CD14-positive monocyte (primary cell): ENCODE measurements at places on chromosomes 2 and 18.

- DNase-seq, result no peak
Observed at GRCh38 chr18:74284980-74285355, 6.8 kb downstream of the CYB5A start.

- DNase-seq, result no peak
Observed at GRCh38 chr18:68826121-68826520, 28.2 kb downstream of the CCDC102B start.

- no peak for DNase-seq
Observed at GRCh38 chr2:170818036-170818751, 1.5 kb downstream of the GAD1 start.

DNA sequence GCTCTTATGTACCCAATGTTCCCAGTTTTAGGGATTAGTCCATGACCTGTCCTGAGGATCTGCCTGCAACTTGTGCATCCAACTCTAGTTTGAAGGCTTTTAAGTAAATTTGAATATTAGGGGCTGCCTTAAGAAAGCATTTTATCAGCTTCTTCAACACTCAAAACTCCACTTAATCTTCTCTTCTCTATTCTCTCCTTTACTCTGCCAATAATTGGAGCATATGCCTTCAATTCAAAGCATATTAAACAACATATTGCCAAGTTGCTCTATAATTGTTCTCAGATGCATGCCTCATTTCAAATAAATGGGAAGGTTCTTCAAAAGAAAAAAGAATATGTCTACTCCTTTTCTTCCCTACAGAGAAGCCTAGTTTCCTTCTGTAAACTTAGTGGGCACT is 84.8 kb upstream of the NCKAP5 start:
- DNase-seq, result no peak

- no peak for DNase-seq
Observed at GRCh38 chr2:36371070-36371874, 15.7 kb downstream of the CRIM1 start.

DNA sequence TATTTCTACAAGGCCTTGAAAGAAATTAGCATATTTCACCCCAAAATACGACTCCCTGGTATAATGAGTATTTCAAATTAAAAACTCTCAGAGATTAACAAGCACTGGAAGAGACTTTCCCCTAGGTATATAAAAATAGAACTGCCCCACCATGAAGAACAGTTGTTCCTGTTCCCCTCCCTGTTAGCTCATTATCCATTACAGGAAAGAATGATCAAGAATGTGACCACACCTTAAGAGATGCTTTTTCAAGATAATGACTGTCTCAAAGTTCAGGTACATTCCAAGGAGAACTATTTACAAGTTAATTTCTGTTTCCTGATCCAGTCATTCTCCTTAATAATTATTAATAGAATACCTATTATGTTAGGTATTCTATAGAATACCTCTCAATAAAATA is 1220.6 kb upstream of the CDH2 start:
- DNase-seq, result no peak

DNA sequence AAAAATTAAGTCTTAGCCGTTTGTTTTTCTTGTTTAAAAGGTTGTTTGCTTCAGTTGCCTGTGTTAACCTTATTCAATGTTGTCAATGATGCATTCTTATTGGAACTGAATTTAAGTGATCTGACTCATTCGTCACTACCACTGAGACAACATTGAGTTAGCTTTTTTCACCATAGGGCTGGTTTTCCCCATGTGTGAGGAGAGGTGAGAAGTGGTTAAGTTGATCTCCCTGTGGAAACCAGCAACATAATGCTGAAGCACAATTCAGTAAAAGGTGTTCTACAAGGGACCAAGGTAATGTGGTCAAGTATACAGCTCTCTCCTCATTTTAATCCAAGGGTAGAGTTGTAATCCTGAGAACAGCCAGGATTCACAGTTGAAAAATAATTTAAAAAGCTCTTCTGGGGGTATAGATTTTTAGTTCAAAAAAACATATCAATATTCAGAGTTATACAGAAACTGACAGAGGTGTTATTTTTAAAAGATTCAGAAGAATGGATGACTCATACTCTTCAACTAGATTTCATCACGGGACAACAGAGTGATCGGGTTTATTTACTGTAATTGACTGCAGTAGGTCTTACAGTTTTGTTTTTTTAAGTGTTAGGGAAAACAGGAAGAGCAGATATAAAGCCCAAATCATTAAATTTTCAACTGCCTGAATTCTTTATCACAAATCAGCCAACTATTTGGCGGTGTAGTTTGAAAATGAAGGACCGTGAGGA is 12.6 kb downstream of the NOP58 start:
- DNase-seq, result peak; percentile 36

- peak; percentile 49 for DNase-seq
Observed at GRCh38 chr2:43302961-43303494, 76.6 kb upstream of the ZFP36L2 start.

GRCh38 chr2:174026122-174026845 is 61.1 kb upstream of the SP3 start:
- DNase-seq, result no peak

GRCh38 chr18:25291150-25291549 is 60.8 kb downstream of the ZNF521 start:
- no peak for DNase-seq

DNA sequence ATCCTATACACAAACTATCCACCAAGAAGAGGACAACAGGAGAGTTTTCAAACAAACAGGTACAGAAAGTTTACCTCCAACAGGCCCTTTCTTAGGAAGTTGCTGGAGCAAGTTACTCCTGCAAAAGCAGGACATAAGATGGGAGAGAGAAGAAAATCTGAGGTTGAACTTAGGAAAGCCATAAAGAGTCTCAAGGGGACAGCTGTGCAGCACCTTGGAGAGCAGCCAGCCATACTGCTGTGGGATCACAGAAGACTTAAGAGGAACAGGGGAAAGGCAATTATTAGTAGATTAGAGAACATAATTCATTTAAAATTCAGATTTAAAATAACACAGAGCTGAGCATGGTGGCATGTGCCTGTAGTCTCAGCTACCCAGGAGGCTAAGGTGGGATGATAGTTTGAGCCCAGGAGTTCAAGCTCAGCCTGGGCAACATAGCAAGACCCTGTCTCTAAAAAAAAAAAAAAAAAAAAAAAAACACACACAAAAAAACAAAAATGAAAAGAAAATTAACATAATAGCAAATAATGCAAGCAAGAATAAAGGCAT is 148.1 kb upstream of the SIX3 start:
- no peak for DNase-seq

DNA sequence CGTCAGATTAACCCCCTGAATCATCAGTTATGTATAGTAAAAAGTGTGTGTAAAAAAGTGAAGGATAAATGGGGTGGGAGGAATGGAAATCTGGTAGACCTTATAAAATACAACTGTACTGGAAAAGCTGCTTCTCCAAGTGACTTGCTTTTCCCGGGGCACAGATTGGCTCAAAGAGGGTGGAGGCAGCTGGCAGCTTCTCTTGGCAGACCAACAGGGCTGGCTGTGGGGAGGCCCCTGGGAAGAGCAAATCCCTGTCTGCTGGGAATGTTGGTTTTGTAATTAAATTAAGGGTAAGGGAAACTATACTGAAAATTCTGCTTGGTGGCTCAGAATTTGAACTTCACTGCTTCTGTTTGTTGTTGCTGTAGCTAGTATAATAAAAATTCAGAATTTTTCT is 154.2 kb upstream of the DLX2 start:
- no peak for DNase-seq

GRCh38 chr2:232876161-232876977 is 6.3 kb downstream of the SNORC start:
- DNase-seq, result no peak

- no peak for DNase-seq
Observed at GRCh38 chr18:52287151-52287550, 52.8 kb upstream of the DCC start.

- peak; percentile 38 for DNase-seq
Observed at GRCh38 chr2:24076849-24077534, 866 bp upstream of the SF3B6 start.

DNA sequence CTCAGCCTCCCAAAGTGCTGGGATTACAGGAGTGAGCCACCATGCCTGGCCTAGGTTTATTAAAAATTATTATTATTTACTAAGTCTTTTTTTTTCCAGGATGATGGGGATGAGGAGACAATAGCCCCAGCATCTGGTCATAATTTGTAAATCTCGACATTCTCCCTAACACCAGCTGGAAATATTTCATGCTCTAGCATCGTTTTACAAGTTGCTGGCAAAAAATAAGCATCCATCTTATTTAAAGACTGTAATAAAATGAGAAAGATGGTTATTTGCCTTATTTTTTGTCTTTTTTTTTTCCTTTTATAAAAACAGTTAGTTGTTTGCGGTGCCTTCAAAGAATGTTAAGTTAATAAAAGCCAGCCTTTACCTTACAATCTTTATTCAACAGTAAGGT is 56.7 kb downstream of the SF3B1 start:
- DNase-seq, result no peak

- DNase-seq, result no peak
Observed at GRCh38 chr2:224999754-225000153, 42.5 kb downstream of the DOCK10 start.

- no peak for DNase-seq
Observed at GRCh38 chr2:79716266-79716665, 203.4 kb downstream of the CTNNA2 start.

GRCh38 chr2:67032076-67032475 is 365.1 kb upstream of the ETAA1 start:
- no peak for DNase-seq

DNA sequence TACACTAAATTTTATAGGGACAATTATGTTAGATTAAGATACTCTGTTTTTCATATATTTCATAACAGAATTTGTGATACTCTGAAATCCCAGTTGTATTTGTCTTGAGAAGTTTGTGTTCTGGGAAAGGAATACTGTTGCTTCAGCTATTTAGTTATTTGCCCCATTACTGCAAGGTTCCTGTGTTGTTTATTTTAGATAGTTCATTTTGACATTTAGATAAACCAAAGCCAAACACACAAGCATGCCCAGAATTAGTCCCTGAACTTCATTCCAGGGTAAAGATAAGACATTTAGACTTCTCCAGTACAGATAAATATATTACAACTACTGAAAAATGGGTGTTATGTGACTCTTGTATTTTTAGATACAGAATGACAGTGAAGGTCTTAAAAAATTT is 74.7 kb downstream of the BMPR2 start:
- no peak for DNase-seq

DNA sequence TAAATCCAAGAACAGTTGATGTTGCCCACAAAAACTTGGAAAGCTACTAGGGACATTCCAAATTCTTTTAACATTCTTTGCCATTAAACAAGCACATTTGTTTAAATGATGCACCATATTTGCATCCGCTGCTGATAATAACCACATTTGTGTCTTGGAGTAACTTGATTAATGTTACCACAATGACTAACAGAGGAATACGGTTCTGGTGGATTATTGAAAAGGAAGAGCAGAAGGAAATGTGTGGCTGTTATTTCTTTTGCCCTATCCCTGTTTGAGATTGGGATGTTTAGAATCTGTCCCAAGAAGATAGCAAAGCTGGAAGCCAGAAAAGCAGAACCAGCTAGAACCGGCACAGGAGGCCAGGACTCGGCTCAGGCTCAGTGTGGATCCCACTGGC is 39.2 kb upstream of the RASGRP3 start:
- DNase-seq, result no peak

DNA sequence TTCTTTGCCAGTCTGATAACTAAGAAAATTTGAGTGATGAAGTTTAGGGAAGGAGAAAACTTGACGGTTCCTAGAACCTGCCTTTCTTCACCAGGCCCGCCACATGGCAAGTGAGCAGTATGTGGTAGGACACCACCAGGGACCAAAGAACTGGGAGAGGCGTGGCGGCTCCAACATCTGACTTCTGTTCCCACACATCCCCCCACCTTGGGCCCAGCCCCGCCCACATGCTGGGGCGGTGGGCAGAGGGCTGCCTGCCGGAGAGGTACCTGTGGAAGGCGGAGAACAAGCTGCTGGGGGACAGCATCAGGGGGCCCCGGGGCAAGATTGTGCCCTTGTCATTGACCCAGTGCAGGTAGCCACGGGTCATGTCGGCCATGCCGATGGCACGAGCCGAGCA is 75.0 kb downstream of the EMILIN2 start:
- no peak for DNase-seq

DNA sequence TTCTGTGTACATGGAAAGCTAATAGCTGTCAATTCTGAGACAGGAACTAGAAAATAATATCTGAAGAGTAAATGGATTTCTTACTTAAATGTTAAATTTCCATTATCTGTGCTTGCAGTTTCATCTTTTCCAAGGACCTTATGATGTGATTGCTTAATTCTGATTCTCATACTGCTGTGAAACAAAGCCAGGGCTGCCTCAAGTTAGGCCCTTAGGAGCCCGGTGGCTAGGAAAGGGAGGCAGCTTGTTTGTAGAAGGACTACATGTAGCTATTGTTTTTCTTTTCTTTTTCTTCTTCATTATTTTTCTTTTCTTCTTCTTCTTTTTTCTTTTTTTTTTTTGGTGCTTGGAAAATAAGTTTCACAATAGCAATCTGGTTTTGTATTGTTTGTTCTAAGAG is 50.5 kb downstream of the XRCC5 start:
- no peak for DNase-seq

DNA sequence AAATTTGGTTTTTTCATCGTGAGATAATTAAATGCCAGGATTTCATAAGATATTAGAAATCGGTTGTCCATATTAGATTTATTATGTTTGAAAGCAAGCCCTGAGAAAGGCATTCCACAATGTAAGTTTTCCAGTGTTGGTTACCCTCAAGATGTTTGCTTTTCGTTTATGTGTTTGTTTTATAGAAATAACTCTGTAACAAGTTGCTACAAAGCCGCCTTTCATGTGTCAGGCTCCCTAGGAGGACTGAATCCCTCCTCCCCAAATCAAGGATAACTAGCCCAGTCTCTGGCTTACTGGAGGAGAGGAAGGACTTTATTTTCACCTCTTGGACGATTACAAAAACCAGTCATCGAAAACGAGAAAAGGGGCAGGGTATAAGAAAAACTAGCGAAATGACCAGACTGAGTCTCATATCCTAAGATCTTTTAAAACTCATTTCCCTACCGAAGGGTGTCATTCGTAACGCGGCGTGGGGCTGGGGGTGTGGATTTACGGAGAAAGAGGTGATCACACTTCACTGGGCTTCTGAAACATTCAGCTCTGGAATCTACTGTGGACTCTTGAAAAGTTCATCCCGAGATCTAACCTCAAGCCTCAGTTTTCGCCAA is 1.0 kb upstream of the PEX13 start:
- DNase-seq, result peak; percentile 20

DNA sequence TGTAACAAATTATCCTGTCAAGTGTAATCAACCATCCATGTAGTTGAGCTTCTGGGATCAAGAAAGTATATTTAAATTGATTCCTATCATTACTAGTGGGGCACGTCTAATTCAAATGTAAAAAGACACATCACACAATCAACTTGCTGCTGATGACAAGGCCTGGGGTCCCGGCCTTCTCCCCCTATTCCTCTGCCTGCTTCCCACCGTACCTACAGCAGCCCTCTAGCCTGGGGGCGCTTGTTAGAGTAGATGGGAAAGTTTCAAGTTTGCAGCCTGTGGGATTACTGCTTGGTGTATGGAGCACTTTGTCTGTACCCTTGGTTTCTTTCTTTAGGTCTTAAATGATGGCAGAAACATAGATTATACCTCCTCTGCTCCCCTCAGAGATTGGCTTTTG is 333.3 kb upstream of the KYNU start:
- DNase-seq, result no peak
